Lung microvascular endothelial cell (primary cell): ENCODE measurements at places on chromosomes 16 and 17. TPM values are rescaled to one million over a fixed set of nuclear protein-coding genes. Genes with fewer than 3 reads are reported as not detected.

The PLXDC1 gene
- not detected in 2 replicates for total RNA-seq

DNA sequence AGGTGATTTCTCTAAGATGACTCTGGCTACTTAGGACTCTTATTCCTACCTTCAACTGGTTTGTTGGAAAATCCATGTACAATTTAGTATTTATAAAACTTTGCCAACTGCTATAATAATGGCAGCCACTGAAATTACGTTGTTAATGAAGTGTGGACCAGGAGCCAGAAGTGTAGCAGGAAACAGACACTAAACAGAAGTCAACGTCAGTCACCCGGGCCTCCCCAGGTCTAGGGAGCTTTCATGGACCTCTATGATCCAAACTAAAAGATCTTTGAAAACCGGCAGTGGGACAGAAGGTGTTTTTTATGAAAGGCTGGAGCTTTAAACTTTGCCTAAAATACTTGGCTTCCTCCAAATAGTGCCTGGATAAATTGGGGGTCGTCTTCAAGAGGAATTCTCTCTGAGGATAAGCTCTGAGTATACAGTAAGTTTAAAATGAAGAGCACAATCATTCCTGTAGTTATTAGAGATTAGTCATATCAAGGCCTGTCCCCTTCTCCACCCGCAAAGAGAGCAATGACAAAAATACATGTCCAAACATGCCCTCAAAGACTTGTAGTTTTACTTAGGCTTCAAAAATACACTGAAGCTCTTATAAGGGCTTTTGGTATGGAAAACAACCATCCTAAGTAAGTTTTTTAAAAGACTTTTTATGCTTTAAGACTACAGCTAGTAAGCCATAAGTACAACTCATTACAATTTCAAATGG is 34.6 kb downstream of the DCUN1D3 start:
- peak; percentile 67 for DNase-seq

DNA sequence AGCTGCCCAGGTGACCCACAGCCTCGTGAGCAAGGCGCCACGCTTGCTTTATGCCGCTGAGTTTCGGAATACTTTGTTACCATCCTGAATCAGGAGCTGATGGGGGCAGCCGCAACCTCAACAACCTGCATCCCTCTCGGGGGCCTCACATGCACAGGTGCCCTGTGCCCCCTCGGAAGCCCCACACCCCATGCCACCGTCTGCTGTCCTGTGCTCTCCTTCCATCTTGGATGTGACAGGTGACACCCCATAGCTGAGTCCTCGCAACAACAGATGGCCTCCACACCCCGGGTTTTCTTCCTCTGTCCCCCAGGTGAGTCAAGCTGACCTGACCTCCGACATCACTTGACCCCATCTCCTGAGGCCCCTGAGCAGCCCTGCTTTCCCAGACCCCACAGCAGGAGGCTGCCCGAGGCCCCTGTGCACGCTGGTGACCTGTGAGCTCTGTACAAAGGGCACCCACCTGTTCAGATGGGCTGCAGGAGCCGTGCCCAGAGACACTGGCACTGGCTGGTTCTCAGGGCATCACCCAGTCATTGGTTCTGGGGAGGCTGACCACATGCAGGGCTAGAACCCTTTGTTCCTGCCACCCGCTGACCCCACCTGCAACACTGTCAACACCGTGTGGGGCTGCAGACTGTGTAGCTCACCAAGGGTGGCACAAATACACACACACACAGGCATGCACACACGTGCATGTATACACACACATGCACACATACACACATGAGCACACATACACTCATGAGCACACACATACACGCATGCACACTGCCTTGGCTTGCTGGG is 57.7 kb downstream of the RMI2 start:
- DNase-seq = no peak

The TERB1 gene
- under 0.01 TPM in 1 of 2 replicates, not detected in the other for total RNA-seq

The TBX6 gene
- total RNA-seq = under 0.01 TPM in 2 replicates

The C16orf96 gene
- under 0.01 TPM in 1 of 2 replicates, not detected in the other for total RNA-seq

DNA sequence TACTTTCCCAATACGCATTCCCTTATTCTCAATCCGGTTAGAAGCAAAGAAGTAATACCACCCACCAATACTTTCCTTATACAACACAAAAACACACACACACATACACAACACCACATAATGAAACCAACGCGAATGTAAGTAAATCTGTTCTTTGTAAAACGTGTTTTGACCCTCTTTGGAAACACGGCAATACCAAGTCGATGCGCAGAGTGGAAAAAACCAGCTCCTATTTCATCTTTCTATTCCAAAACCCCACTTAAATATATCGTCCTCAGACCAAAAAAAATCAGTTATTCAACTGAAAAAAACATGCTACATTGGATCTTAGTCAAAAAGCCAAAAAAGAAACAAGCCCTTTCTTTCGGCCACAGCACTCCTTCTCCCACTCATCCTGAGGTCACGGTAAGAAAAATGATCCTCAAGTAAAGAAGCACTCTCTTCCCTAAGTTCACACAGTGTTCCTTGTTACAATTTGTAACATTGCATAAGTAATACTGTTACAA is 31.0 kb upstream of the ARL4D start:
- DNase-seq = peak; percentile 88

DNA sequence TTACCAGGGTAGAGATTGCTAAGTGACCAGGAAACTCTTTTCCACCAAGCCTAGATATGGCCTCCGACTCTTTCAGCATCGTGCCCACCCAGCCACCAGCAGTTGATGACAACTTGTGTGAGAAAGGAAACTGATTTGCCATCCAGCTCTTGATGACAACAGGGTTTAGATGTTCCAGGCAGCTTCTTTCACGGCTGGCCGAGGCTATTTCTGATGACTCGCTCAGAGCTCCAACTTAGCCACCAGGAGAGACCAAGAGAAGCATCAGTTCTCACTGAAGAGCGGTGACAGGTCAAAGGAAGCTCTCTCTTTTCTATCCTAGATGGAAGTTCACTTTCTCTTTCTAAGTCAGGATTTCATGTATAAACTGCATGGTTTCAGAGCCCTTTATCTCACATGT is 61.2 kb downstream of the MPHOSPH6 start:
- DNase-seq = no peak
